ENCODE measurements at places on chromosomes 5 and 9.

GRCh38 chr9:109442716-109443115 is 55.4 kb downstream of the PTPN3 start:
- no peak for DNase-seq

DNA sequence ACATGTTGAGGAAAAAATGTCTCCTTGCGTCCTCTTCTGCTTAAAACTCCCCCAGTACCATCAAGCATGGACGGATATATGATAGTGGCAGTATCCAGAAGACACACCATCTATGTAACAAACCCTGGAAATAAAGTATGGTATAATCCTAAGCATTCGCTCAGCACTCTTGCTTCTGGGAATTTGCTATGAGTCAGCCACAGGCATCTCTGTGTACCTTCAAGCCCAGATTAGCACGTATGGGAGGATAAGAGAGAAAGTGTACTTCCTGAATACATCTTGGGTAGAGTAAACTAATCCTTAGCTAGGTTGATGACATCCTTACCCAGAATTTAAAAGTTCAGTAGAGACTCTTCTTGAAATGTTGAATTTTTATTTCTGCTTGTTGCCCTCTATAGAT is 71.2 kb downstream of the GHR start:
- DNase-seq, result no peak

- no peak for DNase-seq
These were observed 19.0 kb upstream of the TBC1D9B start for GRCh38 chr5:179926657-179927056.

- no peak for DNase-seq
These were observed 94.7 kb downstream of the EBF1 start for GRCh38 chr5:159005062-159005461.

DNA sequence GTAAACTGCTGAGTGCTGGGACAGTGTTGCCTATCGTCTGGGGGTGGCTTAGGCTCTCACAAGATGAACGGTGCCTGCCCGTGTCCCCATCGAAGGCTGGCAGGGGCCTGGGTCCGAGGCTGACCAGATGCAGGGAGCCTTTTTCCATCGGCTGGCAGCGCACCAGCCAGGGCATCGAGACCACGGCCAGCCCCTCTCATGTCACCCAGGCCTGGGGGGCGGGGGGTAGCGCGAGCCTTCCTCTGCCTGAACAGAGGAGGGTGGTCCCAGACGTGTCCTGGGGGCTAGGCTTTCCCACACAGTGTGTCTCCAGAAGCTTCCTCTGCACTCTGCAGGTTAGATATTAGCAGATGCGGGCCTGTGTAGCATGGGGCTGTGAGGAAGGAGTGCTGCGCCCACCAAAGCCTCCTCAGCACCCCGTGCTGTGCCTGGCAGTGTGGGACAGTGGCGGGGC is 17.3 kb downstream of the FGD3 start:
- no peak for DNase-seq

- DNase-seq, result no peak
These were observed 93.6 kb downstream of the COL23A1 start for GRCh38 chr5:178496642-178497041.

GRCh38 chr5:124812771-124813358 is 66.4 kb upstream of the ZNF608 start:
- DNase-seq, result no peak

DNA sequence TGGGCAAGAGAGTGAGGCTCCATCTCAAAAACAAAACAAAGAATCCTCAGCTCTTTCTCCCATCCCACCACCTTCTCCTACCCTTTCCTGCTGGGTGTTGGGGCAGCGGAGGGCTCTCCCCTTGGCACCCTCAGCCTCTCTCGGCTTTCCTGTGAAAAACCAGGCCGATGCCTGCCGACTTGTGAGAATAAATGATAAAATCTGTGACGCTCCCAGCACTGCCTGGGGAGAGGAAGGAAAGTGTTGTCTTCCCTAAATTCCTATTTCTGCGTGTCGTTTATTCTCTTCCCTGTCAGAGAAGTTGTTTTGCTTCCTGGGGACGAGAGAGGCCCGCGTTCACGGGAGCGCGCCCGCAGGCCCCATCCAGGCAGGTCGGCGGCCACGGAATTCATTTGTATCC is 19.7 kb downstream of the NEK6 start:
- DNase-seq, result no peak

GRCh38 chr9:111965566-111966019 is 69.0 kb downstream of the UGCG start:
- DNase-seq, result no peak

DNA sequence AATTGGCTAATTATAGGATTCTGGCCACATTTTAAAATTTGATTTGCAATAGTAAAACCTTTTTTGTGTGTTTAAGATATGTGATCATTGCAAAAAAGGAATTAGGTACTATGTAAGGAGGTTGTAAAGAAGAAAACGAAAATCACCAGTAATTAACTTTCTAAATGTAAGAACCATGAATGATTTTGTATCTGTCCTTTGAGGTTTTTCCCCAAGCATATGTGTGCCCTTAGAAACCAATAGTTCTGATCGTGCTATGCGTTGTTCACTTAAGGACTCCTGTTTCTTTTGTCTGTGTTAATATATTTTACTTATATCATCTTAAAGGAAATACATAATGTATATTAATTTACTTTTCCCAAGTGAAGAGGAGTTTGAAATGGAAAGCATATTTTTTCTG is 410.2 kb downstream of the PSAT1 start:
- no peak for DNase-seq

DNA sequence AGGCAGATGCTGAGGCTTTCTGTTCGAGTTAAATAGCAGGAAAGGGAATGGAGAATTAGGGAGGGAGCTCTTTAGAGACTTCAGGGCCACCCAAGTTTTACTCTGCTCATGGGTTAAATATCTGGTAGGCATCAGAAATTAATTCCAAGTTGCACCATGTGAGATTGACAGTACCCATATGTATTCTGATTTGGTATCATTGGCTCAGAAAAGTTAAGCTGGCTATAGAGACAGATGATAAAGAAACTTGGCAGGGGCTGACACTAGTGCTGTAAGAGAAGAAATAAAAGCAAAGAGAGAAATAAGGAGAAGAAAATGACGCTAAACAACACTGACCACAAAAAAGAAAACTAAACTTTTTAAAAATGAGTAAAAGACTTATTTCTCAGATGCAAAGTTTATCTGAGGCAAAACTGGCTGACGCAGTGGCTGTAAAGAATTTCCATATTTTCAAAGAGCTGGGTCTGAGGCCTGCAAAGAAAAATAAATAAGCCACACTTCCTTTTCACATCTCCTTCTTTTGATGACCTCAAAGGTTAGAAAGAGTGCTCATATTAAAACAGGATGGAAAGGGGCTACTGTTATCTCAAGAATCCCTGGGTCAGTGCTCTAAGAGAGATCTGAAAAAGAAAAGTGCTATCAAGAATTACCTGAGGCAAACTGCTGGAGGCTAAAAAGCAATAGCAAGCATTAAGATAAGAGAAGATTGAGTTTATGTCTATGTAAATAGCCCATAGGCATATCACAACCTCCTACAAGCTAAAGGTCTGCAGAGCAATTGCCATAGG is 399.0 kb upstream of the MEF2C start:
- DNase-seq, result no peak

GRCh38 chr5:140966293-140967225 is at the start of gene PCDHAC2:
TSS of gene PCDHAC2 (plus strand) at chr5:140966476. CDS start at chr5:140966767, 291 bp downstream.
- DNase-seq, result peak; percentile 75

GRCh38 chr5:74072646-74073045 is 446.6 kb downstream of the ARHGEF28 start:
- DNase-seq, result no peak

GRCh38 chr9:136582977-136583735 is 37.3 kb upstream of the NOTCH1 start:
- DNase-seq, result no peak

GRCh38 chr9:98031935-98032334 is 24.6 kb upstream of the NANS start:
- no peak for DNase-seq

DNA sequence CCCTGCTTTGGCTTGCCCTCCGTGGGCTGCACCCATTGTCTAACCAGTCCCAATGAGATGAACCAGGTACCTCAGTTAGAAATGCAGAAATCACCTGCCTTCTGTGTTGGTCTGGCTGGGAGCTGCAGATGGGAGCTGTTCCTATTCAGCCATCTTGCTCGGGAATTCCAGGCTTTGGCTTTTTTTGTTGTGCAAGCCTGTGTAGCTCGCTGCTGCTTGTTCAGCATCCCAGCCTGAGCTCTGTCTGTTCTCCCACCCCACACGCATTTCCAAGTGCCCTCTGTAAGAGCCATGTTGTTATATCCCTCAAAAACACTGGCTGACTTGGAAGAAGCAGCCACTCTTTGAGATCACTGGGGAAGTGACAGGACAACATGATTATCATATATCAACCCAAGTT is 101.6 kb upstream of the DPYSL3 start:
- DNase-seq, result no peak

- DNase-seq, result no peak
These were observed 27.0 kb downstream of the CATSPER3 start for GRCh38 chr5:134994560-134995156.

- no peak for DNase-seq
These were observed 249.0 kb upstream of the ZNF608 start for GRCh38 chr5:124995421-124995820.

DNA sequence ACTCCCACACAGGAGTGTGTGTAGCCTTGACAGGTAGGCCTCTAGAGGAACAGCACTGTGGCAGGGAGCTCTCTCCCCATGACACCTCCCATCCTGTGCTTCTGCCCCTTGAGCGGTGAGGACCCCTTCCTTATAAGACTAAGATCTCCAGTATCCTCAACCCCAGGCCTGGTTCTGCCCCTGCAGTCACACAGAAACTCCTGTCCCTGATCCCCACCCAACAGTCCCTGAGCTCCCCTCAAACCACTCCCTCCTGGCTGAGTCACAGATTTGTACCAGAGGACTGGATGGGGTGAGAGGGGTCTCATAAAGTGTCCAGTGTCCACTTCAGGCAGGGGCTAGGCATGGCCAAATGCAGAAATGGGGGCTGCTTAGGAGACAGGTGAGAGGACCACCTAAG is 47.8 kb upstream of the CDKN2AIPNL start:
- DNase-seq, result no peak

DNA sequence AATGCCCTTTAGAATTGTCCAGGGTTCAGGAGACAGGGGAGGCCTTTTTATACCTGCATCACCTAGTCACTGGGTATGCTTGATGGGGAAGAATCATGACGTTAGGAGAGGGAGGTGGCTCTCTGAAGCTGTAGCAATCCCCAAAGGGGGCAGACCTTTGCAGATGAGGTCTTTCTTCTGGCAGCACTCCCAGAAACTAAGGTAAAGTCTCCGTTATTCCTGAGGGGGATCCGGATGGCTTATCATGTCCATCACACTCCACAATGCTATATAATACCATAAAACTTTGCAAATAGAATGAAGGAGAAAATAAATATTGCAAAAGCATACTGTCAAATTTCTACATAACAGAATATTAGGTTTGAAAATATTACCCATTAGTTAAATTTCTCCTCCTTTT is 21.5 kb upstream of the CAST start:
- DNase-seq, result no peak

DNA sequence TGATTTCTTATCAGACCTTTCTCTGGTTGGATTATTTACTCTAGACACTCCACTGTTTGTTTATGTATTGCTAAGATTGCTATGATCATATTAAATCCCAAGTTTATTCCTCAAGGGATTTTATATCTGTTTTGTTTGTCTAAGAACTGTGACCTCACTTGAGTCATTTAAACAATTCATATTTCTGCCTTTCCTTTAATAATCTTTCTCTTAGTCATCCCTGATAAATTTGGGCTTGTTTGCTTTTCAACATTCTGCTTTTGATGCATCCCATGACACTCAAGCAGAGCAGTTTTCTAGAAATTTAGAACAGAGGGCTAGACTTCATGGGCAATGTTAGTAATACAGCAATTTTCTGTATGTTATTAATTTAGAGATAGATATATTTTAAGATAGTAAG is 231.6 kb upstream of the TNC start:
- DNase-seq, result no peak
